ENCODE measurements at places on chromosomes 16 and 17.

GRCh38 chr16:71442051-71442440, at the start of gene TLE7:
Gene TLE7, minus strand, starts transcription at chr16:71442054. Its CDS starts 8,730 bp downstream, at chr16:71433324.
- DNase-seq = no peak

GRCh38 chr16:78363843-78364555, 264.5 kb downstream of the WWOX start:
- DNase-seq = no peak

GRCh38 chr17:17839791-17840707, 3.3 kb upstream of the SREBF1 start:
- DNase-seq = peak; percentile 64

- DNase-seq = no peak
Measured at GRCh38 chr16:89052191-89052889, 41.3 kb upstream of the ACSF3 start.

DNA sequence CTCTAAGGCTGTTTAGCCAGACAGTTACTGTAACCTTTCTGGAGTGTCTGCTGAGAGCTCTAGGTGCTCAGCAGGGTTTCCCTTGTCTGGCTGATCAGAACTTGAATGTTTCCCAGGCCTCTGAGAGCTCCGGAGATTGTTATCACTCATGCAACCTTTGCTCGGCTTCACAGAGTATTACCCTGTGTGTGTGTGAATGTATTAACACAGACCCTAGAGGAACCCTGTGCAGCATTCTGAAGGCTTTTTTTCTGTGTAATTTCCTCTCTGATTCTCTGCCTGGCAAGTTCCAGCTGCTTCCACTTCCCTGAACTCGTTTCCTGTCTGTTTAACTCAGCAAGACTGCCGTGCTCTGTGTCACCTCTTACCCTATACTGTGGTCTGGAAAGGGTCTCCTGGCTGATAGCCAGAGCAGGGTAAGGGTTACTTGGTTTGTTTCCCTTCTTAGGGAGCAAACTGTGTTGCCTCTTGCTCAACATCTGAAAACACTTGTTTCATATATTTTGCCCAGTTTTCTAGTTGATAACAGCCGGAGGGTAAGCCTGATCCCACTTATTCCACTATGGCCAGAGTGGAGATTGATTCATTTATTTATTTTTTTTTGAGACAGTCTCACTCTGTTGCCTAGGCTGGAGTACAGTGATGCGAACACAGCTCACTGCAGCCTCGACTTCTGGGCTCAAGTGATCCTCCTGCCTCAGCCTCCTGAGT, 21.7 kb downstream of the PRMT7 start:
- no peak for DNase-seq

DNA sequence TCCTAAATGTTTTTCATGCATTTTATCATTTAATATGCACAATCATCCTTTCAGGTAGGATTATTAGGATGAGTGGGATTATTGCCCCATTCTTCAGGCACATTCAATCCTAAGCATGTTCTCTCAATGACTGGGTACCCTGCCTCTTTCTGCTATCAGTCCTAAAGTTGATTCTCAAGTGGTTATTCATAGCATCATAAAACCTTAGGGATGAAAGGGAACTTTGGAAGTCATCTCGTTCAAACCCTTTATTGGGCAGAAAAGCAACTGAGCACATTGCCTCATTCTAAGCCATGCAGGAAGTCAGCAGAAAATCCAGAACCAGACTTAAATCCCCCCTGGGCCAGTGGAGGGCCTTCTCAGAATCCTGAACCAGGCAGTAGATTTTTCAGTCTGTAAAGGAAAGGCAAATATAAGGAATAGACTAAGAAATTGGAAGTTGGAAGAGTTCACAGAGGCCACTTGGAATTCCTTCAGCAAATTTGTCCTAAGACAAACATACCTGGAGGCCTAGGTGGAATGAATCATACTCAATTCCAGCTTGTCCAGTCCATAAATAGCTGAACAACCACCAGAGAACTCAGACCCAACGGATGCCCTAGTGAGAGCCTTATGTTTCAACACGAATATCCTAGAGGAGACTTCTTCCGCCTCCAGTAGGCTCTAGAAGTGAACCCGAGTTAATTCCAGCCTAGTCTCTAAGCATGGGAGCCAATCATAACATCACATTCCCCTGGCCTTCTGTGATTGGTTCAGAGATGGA, 62.7 kb downstream of the IRX6 start:
- no peak for DNase-seq

DNA sequence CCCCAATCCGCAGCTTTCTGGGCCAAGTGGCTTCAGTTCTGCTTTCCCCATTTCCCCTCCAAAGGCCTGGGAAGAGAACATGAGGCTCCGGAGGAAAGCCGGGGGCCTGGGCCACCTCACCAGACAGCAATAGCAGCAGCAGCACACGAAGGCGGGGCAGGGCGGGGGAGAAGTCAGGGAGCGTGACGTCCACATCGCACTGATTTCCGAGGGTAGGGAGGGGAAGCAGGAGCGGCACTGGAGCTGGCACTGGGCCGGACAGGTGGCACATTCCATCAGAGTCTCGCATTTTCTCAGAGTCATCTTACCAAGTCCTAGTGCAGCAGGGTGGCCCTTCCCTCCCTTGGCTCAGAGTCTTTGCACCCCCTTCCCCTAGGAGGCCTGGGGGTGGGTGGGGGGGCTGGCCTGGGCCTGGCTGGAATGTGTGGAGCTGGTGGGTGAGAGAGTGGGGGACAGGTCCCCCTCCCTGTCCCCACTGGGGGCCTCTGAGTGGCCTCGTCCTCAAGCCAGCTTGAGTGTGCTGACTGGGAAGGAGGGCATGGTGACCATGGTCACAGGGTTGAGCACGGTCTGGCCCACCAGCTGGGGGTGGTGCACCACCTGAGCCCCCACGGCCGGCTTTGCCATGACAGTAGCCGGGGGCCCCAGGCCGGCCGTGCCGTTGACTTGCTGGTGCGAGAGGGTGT, 14.3 kb downstream of the MNT start:
- peak; percentile 28 for DNase-seq

- DNase-seq = no peak
Measured at GRCh38 chr17:82932518-82933310, 92.9 kb upstream of the ZNF750 start.

DNA sequence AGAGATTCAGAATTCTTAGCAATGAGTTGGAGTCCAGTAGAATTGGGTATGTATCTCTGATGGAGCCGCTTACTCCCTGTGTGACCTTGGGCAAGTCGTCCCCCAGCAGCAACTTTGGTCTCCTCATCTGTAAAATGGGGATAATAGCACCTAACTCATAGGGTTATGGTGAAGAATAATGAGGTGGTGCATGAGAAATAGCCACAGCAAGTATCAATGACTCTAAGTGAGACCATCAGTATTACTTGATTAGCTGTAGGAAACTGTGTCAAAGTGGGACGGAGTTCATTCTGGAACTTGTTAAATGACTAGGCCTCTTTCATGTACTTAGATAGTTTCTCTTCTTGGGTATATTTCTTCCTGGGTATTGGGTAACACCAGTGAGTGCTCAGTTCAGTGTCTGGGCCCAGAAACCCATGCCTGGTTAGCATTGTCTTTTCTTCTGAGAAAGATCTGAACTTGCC, 6.4 kb downstream of the PRKCB start:
- DNase-seq = no peak

DNA sequence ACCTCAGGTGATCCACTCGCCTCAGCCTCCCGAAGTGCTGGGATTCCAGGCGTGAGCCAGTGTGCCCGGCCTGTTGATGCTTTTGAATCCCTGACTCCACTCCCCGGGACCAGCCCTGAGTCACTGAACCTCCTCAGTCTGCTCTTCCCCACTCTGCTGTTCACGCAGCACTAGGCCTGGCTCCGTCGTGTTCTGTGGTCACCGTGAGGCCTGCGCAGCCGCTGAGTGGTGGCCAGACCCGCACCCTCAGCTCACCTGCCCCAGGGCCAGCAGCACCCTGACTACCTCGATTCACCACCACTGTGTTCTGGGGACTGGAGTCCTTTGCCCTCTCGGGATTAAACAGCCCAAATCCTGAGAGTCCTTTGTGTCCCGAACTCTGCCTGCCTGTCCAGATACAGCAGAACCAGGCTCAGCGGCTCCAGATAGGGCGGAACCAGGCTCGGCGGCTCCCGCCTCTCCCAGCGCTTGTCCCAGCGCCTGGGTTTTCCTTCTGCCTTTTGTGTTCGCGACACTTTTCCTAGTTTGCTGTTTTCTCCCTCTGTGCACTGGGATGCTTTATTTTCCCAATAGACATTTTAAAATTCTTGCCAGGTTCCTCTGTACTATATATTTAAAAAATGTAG, 58.6 kb upstream of the ENDOV start:
- no peak for DNase-seq

- DNase-seq = no peak
Measured at GRCh38 chr16:19722981-19723380, 4.9 kb downstream of the IQCK start.

GRCh38 chr16:65409510-65409909, 287.6 kb upstream of the CDH11 start:
- no peak for DNase-seq

- no peak for DNase-seq
Measured at GRCh38 chr17:8739097-8739496, 5.5 kb downstream of the CCDC42 start.

DNA sequence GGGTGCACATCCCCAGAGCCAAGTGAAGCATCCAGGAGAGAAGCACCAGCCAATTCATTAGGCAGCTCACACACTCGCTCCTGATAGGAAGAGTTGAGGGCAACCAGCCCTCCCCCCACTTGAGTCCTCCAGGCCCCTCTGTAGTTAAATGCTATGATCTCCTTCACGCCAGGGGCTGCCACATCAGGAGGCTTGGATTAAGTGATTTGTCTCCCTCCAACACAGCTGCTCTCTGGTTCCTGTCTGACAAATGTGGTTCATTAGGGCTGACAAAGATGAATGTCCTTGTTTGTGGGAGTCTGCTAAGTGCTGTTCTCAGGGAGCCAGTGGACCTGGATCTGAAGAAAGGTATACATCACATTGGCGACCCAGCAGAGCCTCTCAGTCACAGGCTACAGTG, 94.5 kb upstream of the WSCD1 start:
- DNase-seq = no peak

GRCh38 chr16:3182608-3183444, 5.2 kb upstream of the OR1F1 start:
- DNase-seq = peak; percentile 47

DNA sequence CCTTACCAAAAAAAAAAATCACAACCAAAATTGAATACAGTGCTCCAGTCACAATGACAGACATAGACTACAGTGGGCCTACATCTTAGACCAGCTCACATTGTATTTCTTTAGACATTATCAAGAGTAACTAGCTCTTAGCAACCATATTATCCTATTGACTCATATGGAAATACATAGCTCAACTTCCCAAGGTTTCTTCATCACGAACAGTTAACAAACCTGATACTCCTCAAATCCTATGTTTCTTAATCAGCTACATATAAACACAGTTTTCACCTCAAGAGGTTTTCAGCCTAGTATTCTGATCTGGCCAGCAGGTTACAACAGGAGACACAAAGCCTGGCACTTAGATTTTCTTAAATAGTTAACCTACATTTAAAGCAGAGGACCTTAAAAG, 29.7 kb downstream of the CMC2 start:
- DNase-seq = no peak

DNA sequence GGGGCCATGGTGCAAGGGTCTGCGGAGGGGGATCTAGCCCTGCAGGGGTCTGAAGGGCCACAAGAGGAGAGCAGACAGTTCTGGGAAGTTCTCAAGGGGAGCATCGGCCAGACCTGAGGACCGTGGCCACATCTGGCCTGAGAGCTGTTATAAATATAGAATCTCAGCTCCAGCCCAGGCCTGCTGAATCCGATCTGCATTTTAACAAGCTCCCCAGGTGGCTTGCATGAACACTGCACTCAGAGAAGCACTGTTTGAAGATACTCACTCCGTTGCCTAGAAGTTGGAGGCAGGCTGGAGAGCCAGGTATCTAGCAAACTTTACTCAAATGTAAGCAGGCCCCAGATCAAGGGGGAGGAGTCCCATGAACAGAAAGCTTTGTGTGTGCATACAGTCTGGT, 61.3 kb downstream of the NKD1 start:
- DNase-seq = no peak

- DNase-seq = no peak
Measured at GRCh38 chr16:15708096-15708495, 58.1 kb downstream of the NDE1 start.

DNA sequence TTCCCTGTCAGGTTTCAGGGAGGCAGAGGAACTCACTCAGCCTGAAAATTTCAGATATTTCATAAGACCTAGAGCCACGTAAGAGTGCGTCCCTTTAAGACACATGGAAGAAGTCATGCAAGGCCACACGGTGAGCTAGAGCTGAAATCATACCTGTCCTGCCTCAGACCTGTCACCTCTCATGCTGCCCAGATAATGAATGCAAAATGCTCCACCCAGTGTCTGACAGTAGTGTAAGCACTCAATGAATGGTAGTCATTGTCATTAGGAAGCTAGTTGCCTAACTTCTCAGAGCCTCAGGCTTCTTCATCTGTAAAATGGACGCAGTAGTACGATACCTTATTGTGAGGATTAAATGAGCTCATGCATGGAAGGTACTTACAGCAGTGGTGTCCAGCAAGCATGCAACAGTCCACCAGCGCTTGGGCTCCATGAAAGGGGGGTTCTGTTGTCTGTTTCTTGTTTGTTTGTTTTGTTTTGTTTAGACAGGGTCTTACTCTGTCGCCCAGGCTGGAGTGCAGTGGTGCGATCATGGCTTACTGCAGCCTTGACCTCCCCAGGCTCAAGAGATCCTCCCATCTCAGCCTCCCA, 60.7 kb downstream of the WSB1 start:
- DNase-seq = no peak

GRCh38 chr17:76370261-76370993, 14.0 kb upstream of the SPHK1 start:
- DNase-seq = peak; percentile 82

GRCh38 chr16:55045756-55046460, 115.2 kb downstream of the IRX5 start:
- no peak for DNase-seq

GRCh38 chr17:28178800-28179199, 136.3 kb downstream of the NLK start:
- DNase-seq = peak; percentile 94

DNA sequence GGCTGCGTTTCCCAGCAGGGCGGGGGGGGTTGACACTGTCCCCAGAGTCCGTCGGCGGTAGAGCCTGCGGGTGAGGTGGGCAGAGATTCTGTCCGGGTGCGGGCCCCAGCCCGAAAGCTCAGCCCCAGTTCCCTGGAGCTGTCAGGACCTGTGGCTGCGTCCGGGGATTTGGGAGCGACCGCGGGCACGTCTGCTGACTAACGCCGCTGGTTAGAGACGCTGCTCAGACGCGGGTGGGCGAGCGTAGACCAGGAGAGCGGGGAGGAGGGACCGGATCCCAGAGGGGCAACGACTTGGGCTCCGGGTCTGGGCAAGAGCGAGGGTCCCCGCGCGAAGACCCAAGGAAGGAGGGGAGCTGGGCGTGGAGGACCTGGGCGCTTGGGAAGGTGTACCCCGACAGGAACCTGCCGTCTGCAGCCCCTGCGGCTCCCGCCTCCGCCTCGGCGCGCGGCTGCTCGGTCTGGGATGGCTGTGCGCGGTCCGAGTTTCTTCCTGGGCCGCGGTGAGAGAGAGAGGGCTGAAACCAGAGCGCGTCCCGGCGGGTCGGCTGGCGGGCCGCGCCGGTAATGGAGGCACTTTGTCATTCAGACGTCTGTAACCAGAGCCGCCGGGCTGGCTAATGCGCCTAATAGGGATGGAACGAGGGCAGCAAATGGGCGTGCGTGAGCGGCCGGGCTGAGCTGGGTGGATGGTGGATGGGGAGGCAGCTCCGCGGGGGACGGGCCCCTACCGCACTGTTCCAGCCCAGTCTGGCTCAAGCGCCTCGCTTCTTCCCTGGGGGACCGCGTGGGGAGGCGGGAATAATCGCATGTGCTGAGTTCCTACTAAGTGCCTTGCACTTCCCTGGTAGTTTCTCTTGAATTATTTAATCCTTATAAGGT, 2.3 kb downstream of the NGFR start:
- no peak for DNase-seq

GRCh38 chr17:81332914-81333528, 37.9 kb upstream of the SLC38A10 start:
- DNase-seq = no peak
